Lower leg skin (tissue), 4 donors: ENCODE measurements at places on chromosomes 3 and 15. TPM values are rescaled to one million over a fixed set of nuclear protein-coding genes. Genes with fewer than 3 reads are reported as not detected.

ATP6V1A gene
- 51.4 TPM for total RNA-seq

ACSBG1 gene
- 75.9 TPM for total RNA-seq

HTD2 gene
- total RNA-seq, result 17.7 TPM

COLQ gene
- 1.4 TPM for total RNA-seq

PSTPIP1 gene
- 3.7 TPM for total RNA-seq

B3GALNT1 gene
- 2.3 TPM for total RNA-seq

MYL3 gene
- total RNA-seq, result 0.59 TPM

PYGO1 gene
- 1.8 TPM for total RNA-seq

STAB1 gene
- total RNA-seq, result 12.1 TPM

ARHGAP31 gene
- 48.7 TPM for total RNA-seq

GOLGA6L7 gene
- not detected for total RNA-seq

CAMK2N2 gene
- total RNA-seq, result not detected

GRM2 gene
- total RNA-seq, result 0.13 TPM

PLA2G4E gene
- 67.2 TPM for total RNA-seq

ALDH1A2 gene
- 1.2 TPM for total RNA-seq

P3H2 gene
- total RNA-seq, result 41.9 TPM

GUCA1C gene
- not detected for total RNA-seq

PLCH1 gene
- 0.97 TPM for total RNA-seq

CERS3 gene
- total RNA-seq, result 131 TPM

TPRA1 gene
- 87.5 TPM for total RNA-seq

LRTM1 gene
- total RNA-seq, result not detected

SCAMP5 gene
- total RNA-seq, result 5.4 TPM

CTDSPL gene
- 59.8 TPM for total RNA-seq

RRP9 gene
- total RNA-seq, result 16.9 TPM

FBXL22 gene
- 0.25 TPM for total RNA-seq

TMCO5A gene
- total RNA-seq, result not detected

SOX2 gene
- 1.0 TPM for total RNA-seq

SEMA3F gene
- 113 TPM for total RNA-seq

CACNA2D2 gene
- total RNA-seq, result 2.0 TPM

PRRT3 gene
- 3.2 TPM for total RNA-seq

CKMT1A gene
- 36.8 TPM for total RNA-seq
